ENCODE measurements at places on chromosomes 2 and 18.

DNA sequence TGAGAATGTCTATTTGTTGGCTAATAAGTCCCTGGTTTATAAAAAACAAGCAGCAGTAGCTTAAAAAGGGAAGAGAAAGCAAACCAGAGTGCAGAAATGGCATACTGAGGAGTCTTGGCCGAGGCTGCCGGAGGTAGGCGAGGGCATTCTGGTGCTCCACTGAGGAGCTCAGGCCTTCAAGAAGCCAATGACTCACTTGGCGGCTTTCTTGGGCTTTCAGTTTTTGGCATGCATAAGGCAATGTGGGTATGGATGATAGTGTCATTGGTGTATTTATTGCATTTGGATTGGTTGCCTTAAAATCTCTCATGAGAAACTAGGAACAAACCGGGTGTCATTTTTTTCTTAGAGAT is 119.6 kb upstream of the ARL5A start:
- no peak for DNase-seq

- no peak for DNase-seq
Observed at GRCh38 chr2:240413813-240414429, 21.5 kb upstream of the GPC1 start.

GRCh38 chr18:75879196-75879595 is 451.7 kb upstream of the SMIM21 start:
- no peak for DNase-seq

DNA sequence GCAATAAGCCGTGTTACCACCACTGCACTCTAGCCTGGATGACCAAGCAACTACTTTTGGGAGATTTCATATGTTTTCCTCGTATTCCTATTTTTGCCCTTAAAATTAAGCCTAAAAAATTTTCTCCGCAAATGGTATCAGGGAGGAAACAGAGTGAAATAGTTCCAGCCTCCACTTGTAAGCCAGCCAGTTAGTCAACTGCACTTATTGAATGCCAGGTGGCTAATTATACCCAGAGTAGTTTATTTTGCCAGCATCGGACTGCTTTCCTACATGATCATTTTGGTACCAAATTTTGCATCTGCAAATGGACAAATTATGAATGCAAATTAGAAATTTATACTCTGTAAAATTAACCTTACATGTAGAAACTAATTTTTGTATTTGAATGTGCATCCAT is 90.2 kb upstream of the ARHGAP28 start:
- DNase-seq = no peak

GRCh38 chr18:32093102-32093511 is 1.4 kb downstream of the RNF138 start:
- DNase-seq = peak; percentile 13

GRCh38 chr2:43538034-43538670 is 57.7 kb downstream of the THADA start:
- no peak for DNase-seq

DNA sequence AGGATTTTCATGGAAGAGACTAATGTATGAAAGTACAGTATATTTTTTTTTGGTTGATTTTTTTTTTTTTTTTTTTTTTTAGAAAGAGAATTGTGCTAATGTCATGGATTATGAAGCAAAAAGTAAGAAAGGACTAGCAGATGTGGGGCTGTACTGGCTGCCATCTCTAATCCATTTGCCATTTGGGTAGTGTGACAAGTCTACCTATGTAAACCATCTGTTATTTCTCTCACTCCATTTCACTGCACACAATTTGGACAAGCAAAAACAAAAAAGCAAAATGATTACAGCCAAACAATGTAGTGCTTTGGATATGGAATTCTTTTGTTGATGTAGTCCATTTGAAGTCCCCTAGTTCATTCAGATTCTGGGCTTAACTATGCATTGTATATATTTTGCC is 1355.4 kb downstream of the LRP1B start:
- no peak for DNase-seq

GRCh38 chr2:101967826-101968513 is 23.8 kb upstream of the IL1R2 start:
- no peak for DNase-seq

DNA sequence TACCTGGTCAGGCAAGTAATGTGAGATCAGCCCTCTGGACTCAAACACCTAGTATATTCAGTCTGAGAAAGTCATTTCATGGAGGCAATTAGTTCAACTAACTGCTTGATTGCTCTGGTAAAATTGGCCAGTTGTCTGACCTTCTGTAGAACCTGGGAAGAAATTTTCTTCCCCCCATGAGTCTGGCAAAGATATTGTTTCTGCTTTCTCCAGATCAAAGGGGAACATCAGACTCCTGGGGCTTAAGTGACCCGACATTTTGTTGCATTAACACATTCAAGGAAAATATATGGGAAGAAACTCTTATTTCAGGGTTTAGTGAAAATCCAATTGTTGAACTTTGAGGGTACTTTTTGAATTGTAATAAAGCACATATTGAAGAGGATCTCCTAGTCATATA is 375.1 kb downstream of the SUCLG1 start:
- DNase-seq = no peak

- no peak for DNase-seq
Observed at GRCh38 chr2:54757500-54757899, 34.0 kb downstream of the EML6 start.

GRCh38 chr18:37636831-37637477 is 71.4 kb upstream of the CELF4 start:
- no peak for DNase-seq

GRCh38 chr18:48662011-48662661 is 123.3 kb downstream of the CTIF start:
- DNase-seq = no peak

Data from stimulated activated CD8-positive, alpha-beta memory T cell treated with anti-CD3 and anti-CD28 coated beads, Interleukin-15, amount 100 ng/mL, for 4 hours (primary cell).